Fibroblast of the conjunctiva (primary cell): ENCODE measurements at places on chromosomes 6 and 20.

GRCh38 chr20:43909211-43909610, 5.4 kb upstream of the TOX2 start:
- no peak for DNase-seq

DNA sequence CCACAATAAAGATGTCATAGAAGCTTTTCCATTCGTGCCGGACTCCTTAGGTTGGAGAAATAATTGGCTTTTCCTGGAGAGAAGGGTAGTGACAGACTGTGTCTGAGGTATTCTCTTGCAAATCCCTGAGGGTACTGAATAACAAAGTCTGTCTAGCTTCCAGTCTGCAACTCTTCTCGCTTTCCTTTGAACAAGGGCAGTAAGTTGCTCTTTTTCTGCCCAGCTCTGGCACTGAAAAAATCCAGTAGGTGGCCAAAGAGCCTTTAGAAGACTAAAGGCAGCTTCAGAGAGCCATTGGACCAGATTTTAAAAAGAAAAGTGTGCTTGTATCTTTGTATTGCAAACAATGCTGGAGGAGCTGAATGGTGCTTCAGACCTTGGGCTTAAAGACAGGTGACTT, 20.7 kb upstream of the RREB1 start:
- no peak for DNase-seq

DNA sequence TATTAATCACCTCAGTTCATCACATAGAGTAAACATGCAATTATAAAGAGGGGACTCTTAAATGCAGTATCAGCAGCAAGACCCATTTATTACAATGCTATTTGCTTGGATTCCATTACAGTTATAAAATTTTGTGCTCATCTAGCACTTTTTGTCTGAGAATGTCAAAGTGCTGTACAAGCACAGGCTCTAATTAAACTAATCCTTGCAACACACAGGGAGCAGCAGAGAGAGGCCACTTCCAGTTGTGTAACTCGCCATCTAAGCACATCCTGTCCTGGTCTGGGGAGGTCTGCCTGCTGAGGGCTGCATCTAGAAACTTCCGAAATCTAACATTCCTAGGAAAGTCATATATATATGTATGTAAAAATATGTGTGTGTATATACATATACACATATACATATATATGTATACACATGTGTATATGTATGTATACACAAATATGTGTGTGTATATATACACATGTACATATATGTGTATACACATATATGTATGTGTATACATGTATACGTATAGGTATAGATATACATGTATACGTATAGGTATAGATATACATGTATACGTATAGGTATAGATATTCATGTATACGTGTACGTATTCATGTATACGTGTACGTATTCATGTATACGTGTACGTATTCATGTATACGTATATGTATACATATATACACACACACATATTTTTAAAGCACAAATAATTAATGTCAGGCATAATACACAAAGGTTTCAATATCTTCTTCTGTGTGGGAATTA, 136.4 kb upstream of the JARID2 start:
- DNase-seq = no peak

GRCh38 chr20:36645998-36646397, at the start of gene SLA2:
Gene SLA2 (minus strand): TSS chr20:36646196. CDS start chr20:36641335, 4,861 bp downstream.
- DNase-seq = no peak

- DNase-seq = no peak
Observed at GRCh38 chr6:5706124-5707033, 300.3 kb downstream of the NRN1 start.

GRCh38 chr6:164554700-164555476, 754.5 kb downstream of the C6orf118 start:
- no peak for DNase-seq

- DNase-seq = no peak
Observed at GRCh38 chr6:2124260-2124709, 121.1 kb downstream of the GMDS start.

DNA sequence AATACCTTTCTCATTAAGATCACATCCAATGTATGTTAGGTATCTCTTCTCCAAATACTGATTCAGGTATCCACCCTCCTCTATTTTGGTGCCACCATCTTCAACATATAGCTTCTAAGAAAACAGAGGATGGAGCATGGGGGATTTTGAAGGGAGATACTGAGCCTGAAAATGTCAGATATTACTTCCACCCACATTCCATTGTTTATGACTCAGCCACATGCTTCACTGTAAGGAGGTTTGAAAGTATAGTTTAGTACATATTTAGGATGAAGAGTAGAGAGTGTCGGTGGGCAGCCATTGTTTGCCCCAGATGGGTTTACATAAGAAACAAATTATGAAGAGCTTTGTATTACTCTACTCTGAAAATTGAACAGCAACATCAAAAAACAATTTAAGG, 286.7 kb downstream of the TFAP2B start:
- DNase-seq = no peak

DNA sequence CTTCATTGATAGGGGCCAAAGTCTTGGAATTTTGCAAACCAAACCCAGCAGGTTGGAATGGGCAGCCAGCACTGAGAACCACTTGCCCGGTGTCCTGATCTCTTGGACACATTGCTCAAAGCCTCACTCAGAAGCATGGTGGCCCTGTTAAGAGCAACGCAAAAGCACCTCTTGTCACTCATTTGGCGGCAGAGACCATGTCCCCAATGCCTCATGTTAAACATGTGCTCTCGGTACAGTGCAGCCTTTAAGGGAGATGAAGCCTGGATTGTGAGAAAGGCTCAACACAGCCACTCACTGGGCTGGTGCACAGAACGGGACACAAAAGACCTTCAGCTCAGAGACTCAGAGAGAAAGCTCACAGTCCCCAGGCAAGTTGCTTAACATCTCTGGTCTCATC, 298.4 kb upstream of the PRDM1 start:
- no peak for DNase-seq

- DNase-seq = no peak
Observed at GRCh38 chr6:14088600-14089192, 28.9 kb upstream of the CD83 start.

- no peak for DNase-seq
Observed at GRCh38 chr6:4778086-4778485, 1.9 kb downstream of the CDYL start.

- DNase-seq = no peak
Observed at GRCh38 chr6:51788121-51788520, 299.3 kb downstream of the PKHD1 start.

DNA sequence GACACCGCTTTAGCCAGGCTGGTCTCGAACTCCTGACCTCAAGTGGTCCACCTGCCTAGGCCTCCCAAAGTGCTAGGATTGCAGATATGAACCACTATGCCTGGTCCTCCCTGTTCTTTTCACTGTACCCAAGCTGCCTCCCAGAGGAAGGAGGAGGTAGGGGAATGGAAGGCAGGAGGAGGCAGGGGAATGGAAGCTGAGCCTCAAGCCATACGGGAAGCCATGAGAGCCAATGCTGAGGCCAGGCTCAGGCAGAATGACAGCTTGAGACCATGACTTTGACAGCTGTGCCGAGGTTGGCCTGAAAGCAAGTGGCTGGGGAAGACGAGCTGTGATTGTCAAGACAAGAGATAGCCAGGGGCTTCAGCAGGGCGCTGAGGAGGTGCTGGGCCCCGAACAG, 13.6 kb upstream of the ZNF335 start:
- no peak for DNase-seq

DNA sequence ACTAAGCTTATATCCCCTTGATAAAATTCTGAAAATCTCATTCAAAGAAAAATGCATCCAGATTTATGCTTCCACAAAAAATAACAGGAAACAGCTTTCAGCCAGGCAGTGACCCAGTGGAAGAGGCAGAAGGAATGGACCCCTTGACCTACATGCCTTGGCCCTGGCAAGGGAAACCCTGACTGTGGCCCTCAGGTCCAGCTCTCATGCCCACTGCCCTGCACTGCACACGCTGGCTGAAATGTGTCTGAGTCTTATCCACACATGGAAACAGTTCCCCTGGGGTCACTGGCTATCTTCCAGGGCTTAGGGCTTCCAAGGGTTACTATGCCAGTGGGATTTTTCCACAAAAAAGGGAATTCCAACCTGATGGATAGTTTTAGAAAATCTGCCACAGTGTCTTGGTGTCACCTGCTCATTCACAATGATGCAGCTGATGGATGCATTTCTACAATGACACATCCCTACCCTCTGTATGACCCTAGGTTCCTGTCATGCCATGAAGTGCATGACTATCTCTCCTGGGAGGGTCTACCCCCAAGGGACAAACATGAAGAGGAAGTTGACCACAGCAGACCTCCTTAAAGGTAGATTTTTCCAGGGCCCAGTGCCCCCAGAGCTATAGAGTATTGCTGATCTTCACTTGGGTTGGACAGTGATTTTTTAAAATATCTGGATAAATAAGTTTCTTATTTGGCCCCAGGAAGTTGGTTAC, 121.9 kb upstream of the CD93 start:
- DNase-seq = no peak

- no peak for DNase-seq
Observed at GRCh38 chr6:130680116-130680515, 147.1 kb upstream of the SMLR1 start.

- no peak for DNase-seq
Observed at GRCh38 chr20:64165866-64166600, 1.8 kb downstream of the MYT1 start.

GRCh38 chr6:110332281-110332680, 25.9 kb downstream of the METTL24 start:
- no peak for DNase-seq

GRCh38 chr6:144899161-144899560, 614.0 kb downstream of the UTRN start:
- peak; percentile 32 for DNase-seq

- peak; percentile 49 for DNase-seq
Observed at GRCh38 chr6:148329596-148330381, 12.8 kb upstream of the SASH1 start.

DNA sequence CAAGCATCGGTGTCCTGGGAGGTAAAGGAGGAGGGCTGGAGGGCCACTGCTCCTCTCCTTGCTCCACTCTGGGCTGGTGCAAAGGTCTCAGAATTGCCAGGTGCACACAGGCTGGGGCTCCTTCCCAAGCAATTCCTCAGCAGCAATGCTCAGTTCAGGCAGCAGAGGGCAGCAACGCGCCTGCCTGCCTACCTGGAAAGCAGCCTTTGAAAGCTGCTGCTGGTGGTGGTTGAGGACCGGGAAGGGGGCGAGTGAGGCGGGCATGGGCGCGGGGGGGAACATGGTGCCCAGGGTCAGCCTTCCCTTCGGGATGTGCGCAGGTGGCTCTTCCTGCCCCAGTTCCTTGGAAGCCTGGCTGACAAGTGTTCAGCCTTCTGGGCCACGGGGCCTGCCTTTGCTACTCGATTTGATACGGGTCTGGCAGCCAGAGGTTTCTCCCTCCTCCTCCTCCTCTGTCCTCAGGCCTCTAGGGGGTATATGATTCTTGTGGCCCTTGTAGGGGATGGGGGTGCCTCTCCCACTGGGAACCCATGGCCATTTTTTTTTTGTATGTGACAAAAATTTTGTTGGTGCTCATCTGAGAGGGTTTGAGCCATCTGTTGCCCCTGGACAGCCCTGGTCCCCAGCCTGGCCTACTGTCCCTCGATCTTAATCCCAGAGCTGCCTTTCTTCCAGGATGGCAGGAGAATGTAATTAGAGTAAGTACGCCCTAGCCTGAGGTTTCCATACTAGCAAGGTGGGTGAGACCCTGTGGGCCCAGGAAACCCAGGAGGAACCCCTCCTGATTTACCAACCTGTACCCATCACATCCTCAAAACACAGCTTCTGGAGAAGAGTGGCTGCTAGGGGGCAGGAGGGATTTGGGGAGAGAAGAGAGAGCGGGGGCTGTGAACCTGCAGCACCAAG, 20.1 kb downstream of the MRPS18A start:
- DNase-seq = peak; percentile 49

DNA sequence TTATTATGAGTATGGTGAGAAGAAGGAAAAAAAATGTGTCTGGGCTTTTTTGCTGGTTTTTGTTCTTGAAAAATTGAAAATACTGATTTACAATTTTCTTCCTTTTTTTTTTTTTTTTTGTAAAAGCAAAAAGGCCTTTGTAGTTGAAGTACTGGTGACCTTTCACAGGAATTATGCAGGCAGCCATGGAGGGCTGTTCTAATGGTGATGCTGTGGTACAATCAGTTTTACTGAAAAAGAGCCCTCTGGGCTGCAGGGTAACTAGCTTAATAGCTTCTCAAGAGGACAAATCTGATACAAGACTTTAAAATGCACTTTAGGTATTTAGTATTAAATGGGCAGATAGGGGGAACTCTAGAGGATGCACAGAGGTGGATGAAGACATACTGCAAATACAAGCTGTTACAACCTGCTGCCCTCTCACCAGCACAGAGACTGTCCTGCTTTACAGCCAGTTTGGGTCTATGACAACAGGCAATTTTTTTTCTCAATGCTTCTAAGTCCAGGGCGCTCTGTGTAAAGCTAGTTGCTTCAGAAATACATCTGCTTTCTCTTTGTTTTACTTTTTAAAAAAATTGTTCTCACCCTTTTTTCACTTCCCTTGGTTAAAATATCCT, 61.6 kb upstream of the HS3ST5 start:
- DNase-seq = no peak

DNA sequence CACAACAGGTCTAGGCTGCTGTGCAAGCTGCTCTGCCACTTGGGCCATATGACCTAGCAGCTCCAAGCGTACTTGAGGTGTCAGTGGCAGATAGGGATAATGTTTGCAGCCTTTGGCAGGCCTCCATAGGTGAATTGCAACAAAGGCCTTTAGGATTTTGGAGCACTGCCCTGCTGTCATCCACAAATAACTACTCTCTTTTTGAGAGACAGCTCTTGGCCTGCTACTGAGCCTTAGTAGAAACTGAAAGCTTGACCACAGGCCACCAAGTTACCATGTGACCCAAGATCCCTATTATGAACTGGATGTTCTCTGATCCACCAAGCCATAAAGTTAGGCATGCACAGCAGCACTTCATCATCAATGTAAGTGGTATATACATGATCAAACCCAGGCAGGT, 29.9 kb downstream of the FBXO30 start:
- DNase-seq = no peak

GRCh38 chr20:16965401-16965800, 217.2 kb downstream of the OTOR start:
- no peak for DNase-seq

GRCh38 chr6:42185597-42185996, 9.2 kb downstream of the GUCA1B start:
- no peak for DNase-seq

- DNase-seq = no peak
Observed at GRCh38 chr6:143261899-143262436, 188.5 kb downstream of the ADAT2 start.

GRCh38 chr6:41594766-41595165, 43.5 kb upstream of the MDFI start:
- DNase-seq = no peak

GRCh38 chr6:52400313-52401041, 19.7 kb upstream of the EFHC1 start:
- DNase-seq = no peak

GRCh38 chr6:163182696-163183095, 231.8 kb upstream of the QKI start:
- no peak for DNase-seq

- DNase-seq = no peak
Observed at GRCh38 chr20:63037669-63038268, 31.0 kb upstream of the BHLHE23 start.

DNA sequence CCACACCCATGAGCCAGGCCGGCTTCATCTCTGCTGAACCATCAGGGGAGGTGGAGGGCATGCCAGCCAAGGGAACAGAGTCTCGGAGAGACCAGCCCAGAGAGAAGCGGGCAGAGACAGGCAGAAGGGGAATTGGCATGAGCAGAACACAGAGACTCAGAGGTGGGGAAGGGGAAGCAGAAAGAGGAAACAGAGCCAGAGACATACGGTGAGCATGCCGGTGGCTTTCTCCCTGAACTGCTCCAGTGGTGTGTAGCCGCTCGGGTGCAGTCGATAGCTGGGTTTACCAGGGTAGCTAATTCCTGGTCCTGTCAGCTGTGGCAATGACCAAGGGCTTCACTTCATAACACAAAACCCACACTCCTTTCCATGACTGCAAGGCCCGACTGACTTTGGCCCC, 83.6 kb upstream of the CCDC167 start:
- no peak for DNase-seq
